ENCODE measurements at places on chromosomes 7 and 10.

DNA sequence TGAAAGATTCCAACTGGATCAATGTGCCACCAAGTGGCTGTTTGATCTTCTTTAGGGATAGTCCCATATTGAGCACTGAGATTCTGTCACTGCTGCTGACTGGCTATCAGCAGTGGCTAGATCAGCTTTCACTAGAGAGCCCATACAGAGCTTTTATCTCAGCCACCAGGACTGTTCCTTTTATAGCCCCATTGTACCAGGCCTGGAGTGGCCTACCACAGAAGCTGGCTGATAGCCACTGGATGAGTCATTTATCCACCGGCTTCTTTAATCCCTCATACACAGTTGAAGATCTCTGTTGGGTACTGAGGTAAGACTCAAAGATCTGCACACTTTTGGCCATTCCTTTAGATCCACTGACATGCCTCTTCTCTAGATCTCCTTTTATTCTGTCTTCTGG lies 1101.1 kb downstream of the SORCS3 start:
- DNase-seq = no peak

- no peak for DNase-seq
These were observed 57.8 kb downstream of the TRIL start for GRCh38 chr7:28900311-28900710.

GRCh38 chr7:139328375-139328774 lies 12.8 kb upstream of the FMC1 start:
- DNase-seq = no peak

GRCh38 chr10:11270858-11271179 lies 253.1 kb downstream of the CELF2 start:
- no peak for DNase-seq

- DNase-seq = no peak
These were observed 153.3 kb downstream of the POU6F2 start for GRCh38 chr7:39130857-39131526.

DNA sequence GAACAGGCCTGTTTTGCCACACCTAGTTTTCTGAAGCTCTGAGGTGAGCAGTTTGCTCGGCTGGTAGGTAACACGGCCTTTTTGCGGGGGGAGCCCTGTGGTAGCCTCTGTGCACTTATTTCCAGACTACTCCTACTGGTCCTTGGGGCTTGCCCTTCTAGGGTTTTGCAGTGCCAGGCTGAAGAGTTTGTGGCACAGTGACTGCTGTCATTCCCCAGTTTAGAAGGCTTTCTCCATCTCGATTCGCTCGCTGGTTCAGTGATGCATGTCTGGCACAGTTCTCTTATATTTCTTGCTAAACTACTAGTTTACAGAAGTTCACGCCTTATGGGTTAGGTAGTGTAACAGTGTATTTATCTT lies 711 bp downstream of the KIF20B start:
- peak; percentile 0 for DNase-seq

DNA sequence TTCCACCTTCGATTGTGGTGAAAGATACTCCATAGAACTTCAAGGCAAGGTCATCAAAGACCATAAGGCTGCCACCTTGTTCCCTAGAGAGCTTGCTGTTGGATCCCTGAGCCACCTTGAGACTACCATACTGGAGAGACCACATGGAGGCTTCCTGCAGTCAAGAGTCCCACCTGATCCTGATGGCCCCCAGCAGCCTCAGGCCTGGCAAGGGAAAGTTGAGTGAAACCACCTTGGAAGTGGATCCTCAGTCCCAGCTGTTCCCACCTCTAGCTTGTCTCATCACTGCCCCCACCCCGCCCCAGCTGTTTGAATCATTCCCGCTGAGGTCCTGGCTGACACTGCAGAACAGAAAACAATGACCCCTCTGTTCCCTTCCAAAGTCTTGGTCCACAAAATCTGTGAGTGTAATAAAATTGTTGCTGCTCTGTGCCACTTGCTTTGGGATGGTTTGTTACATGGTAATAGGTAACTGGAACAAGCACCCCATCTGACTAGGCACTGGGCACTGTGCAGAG lies 32.0 kb downstream of the PRLHR start:
- no peak for DNase-seq

- no peak for DNase-seq
These were observed 15.9 kb downstream of the PRKG1 start for GRCh38 chr10:51090190-51090589.

- no peak for DNase-seq
These were observed 2.9 kb upstream of the ZNF713 start for GRCh38 chr7:55884321-55884720.

DNA sequence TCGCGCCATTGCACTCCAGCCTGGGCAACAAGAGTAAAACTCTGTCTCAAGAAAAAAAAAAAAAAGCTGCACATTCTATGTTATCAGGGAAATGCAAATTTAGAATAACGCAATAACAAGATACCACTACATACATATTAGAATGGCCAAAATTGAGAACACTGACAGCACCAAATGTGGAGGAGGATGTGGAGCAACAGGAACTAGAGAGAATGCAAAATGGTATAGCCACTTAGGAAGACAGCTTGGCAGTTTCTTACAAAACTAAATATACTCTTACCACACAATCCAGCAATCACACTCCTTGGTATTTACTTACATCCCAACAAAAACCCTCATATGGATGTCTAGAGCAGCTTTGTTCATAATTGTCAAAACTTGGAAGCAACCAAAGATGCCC lies 76.8 kb downstream of the ALOX5 start:
- DNase-seq = no peak

- no peak for DNase-seq
These were observed 85.8 kb downstream of the MKX start for GRCh38 chr10:27659786-27660185.

DNA sequence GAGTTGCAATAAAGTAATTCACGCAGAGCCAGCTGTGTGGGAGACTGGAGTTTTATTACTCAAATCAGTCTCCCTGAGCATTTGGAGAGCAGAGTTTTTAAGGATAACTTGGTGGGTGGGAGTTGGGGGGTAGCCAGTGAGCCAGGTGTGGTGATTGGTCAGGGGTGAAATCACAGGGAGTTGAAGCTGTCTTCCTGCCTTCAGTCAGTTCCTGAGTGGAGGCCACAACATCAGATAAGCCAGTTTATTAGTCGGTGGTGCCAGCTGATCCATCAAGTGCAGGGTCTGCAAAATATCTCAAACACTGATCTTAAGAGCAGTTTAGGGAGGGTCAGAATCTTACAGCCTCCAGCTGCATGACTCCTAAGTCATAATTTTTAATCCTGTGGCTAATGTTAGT lies 3.3 kb upstream of the CYP51A1 start:
- no peak for DNase-seq

DNA sequence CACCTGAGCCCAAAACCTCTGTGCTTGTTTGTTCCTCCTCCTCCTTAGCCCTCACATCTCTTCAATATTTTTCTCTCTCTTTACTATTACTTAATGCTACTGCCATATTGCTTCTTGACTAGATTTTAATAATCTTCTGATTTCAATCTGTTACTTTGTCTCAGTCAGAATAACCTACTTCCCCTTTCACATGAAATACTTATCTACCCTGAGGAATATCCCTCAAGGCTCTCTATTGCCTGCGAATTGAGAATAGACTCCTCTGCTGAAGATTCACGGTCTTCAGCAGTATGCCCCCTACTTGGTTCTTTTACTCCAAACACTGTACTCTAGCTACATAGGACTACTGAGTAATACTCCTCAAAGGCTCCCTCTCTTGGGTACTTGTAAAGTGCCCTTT lies 430.3 kb downstream of the AUTS2 start:
- no peak for DNase-seq

DNA sequence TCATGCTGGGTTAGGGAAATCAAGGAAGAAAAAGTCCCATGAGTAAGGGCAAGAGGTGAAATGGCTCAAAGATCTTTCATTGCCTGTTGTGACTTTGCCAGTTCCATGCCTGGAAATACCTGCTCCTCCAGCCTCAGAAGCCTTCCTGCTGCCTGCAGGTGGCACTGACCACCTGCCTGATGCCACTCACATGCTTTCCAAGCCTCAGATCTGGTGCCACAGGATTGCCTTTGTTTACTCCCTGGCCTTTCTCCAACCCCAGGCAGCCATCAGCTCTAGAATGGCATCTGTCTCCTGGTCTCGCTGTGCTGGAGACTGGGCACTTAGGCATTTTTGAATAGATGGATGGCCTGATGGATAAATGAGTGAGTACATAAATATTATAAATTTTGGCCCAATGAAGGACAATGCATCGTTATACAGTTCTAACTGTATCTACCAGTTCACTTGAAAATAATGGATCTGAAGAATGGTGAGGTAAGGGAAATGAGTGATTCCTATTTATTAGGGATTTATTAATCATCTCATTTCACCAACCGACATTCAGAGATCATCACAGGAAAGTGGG lies 657.2 kb downstream of the INHBA start:
- no peak for DNase-seq

DNA sequence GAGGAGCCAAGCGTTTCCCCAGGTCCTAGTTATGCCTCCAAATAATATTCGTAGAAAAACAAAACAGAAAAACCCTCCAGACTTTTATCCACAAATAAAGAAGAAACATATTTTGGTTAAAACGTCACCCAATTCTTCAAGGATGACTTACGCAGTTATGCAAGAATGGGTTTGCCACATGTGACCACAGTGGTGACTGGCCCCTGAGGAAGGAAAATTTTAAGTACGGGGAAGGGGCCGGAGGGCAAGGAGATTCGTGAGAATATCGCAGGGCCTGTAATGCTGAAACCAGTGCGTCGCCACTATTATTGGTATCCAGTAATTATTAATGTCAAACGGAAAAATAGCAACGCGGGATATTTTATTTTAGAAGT lies 537 bp upstream of the MRPS24 start:
- DNase-seq = no peak

DNA sequence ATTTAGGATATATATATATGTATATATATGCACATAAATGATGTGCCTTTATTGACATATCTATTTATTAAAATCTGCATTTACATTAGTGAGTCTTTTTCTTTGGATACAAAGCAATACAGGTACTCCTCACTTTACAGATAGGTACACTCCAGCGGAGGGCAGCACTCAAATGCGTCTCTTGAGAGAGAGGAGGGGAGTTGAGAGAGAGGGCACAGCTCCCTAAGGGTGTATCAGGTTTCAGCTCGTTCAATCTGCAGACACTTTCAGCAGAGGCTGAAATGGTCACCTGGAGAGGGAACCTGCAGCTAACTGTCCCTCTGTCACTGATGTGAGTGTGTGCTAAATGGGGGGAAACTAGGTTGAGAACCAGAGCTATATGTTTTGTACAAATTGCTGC lies 21.5 kb downstream of the C10orf53 start:
- no peak for DNase-seq

GRCh38 chr10:62014510-62014909 lies 113.0 kb downstream of the ARID5B start:
- no peak for DNase-seq

GRCh38 chr7:132255898-132256297 lies 320.4 kb downstream of the PLXNA4 start:
- no peak for DNase-seq
